ENCODE measurements at places on chromosomes 6 and 20.

- no peak for DNase-seq
Measured at GRCh38 chr6:139490482-139490881, 116.0 kb upstream of the CITED2 start.

DNA sequence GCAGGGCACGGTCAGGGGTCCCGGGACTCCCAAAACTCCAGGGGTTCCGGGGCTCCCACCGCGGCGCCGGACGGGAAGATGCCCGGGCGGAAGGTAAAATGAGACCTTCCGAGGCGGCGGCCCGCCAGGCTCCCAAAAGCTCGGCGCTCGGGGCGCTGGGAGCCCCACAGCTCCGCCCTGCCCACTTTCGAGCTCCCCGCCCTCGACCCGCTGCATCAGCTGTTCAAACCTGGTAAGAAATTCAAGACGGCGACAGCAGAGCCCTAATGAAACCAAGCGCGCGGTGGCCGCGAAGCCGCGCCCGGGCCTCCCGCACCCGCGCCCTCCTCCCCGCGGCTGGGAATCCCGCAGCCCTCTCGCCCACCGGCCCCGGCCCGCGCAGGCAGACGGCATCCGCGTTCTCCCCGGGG, 369 bp downstream of the SLC4A11 start:
- no peak for DNase-seq

- no peak for DNase-seq
Measured at GRCh38 chr6:92166666-92167065, 1252.7 kb downstream of the EPHA7 start.

GRCh38 chr6:54813892-54814291, 32.7 kb upstream of the FAM83B start:
- DNase-seq = no peak

DNA sequence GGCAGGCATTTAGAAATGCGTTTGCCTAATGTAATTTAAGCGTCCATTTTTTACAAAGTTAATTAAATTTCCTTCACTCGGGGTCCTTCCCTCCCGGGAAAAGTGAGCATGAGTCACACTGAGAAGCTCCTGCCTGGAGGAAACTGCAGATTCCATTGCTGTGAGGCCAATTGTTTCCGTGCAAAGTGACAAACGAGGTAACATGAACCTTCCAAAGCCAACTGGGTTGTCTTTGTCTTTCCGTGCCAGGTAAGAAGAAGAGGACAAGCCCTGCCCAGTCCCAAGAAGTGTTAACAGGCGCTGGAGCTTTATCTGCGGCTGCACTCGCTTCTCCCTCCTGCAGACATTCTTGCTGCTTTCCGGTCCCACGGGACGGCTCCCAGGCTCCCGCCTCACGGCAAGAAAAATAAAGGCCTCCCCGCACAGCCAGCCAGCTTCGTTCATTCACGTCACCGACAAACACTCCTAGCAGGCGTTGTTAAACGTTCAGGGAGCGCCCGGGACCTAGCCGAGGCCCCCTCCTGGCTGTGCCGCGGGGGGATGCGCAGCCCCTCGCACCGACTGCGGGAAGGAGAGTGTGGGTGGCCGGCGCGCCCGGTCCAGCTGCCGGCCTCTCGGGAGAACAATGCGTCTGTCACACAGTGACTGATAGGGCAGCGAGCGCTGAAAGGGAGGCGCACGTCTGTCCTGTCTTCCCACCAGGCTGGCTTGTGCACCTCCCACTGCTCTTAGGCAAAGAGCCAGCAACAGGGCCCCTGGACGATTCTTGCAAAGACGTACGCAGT, 61.5 kb upstream of the HDDC2 start:
- peak; percentile 19 for DNase-seq

GRCh38 chr6:150044621-150045145, 19.4 kb upstream of the RAET1L start:
- no peak for DNase-seq

- DNase-seq = no peak
Measured at GRCh38 chr20:6178537-6178936, 55.7 kb upstream of the FERMT1 start.

GRCh38 chr6:148492654-148493290, 150.1 kb downstream of the SASH1 start:
- DNase-seq = no peak

GRCh38 chr6:42125663-42126062, 16.8 kb downstream of the C6orf132 start:
- DNase-seq = no peak

- no peak for DNase-seq
Measured at GRCh38 chr6:135008941-135009290, 45.7 kb downstream of the HBS1L start.

GRCh38 chr6:102390541-102390940, 997.0 kb downstream of the GRIK2 start:
- DNase-seq = no peak

DNA sequence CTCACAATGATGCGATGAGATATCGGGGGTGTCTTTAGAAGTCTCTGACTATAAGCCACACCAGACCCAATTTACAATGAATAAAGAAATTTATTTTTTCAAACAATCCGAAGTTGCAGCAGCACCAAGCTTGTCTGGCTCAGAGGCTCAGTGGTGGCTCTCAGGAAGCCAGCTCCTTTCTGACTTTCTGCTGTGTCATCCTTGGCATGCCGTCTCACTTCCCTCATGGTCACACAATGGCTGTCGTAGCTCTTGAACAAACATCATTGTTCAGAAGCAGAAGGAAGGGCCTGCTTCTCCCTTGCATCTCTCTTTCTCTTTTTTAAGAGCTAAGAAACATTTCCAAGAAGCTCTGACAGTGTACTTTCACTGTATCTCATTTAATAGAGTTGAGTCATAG, 299.0 kb downstream of the DOK5 start:
- no peak for DNase-seq

GRCh38 chr20:43911066-43911465, 3.6 kb upstream of the TOX2 start:
- DNase-seq = no peak

DNA sequence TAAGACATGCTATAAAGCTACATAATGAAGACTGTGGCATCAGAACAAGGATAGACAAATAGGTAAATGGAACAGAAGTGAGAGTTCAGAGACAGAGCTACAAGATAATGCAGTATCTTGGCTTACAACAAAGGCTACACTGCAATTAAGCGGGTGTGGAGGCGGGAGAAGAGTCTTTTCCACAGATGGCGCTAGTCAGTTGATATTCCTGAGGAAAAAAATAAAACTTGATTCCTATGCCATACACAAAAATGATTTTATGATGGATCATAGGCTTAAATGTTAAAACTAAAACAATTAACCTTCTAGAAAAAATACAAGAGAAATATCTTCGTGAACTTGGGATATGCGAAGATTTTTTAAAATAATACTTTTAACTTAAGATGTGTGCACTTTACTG, 31.0 kb downstream of the RIN2 start:
- DNase-seq = no peak

GRCh38 chr20:34452281-34452982, 63.8 kb upstream of the DYNLRB1 start:
- DNase-seq = no peak

DNA sequence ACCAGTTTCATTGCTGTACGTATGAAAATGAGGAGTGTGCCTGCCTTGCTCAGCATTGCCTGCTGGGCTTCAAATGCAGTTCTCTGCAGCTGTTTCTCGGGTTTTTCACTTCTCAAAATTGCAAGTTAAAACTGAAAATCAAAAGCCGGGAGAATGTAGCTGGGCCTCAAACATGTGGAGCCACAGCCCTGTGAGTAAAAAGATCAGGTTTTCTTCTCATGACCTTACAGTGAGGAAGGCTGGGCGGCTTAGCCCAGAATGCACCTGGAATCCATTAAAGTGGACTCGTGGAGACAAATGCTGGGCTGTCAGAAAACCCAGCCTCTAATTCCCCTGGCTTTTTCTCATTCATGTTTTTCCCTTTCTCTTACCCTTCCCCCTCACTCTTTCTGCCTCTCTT, 34.4 kb downstream of the DSE start:
- no peak for DNase-seq

- DNase-seq = no peak
Measured at GRCh38 chr6:138204303-138204702, 14.0 kb downstream of the PBOV1 start.

DNA sequence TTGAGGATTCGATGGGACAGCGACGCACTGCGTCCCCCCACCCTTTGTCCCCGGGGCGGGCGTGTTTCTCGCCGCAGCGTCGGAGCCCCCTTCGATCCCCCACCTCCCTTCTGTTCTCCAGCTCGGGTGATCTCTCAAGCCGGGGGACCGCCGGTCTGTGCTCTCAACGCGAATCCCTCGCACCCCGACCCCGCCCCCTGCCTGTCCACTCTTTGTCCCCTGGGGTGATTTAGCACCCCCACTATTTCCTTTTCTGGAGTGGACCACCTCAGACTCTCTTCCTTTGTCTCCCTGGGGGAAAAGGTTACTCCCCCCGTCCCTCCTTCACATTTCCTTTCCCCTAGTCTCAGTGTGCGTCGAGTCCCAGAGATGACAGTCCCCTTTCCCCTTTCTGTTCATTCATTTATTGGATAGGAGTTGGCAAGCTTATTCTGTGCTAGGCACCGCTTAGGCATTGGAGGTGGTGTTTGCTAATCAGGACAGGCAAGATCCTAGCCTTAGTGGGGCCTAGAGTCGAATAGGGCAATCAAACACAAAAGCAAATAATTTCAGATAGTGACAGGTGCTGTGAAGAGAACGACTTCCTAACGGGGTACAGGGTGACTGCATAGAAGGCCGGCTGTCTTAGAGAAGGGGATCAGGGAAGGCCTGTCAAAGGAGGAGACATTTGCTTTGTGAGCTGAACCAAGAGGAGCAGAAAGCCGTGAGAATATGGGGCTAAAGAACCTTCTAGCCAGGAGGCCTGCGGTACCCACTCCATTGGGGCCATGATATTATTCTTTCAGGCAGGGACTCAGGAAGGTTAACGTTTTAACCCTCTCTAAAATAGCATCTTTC, 741 bp downstream of the PTPN1 start:
- no peak for DNase-seq

DNA sequence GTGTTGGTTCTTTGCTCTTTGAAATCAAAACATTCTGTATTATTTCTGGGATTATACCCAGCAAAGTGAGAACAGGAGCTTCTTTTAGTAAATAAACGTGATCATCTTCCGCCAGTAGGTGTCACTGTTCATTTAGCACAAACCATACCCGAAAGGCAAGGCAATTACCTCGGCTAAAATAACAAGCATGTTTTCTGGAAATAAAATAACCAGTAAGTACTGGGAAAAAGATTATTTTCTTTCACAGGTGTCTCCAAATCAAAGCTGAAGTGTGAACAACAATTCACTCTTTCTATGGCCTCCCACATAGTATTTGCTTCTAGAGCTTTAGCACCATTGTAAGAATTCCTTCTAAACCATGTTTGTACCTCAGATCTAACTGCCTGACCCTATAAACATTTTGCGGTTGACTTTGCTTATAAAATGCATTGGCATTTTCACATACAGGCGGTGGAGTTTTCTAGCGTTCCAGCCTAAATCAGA, 144.6 kb upstream of the AGPAT4 start:
- peak; percentile 78 for DNase-seq

DNA sequence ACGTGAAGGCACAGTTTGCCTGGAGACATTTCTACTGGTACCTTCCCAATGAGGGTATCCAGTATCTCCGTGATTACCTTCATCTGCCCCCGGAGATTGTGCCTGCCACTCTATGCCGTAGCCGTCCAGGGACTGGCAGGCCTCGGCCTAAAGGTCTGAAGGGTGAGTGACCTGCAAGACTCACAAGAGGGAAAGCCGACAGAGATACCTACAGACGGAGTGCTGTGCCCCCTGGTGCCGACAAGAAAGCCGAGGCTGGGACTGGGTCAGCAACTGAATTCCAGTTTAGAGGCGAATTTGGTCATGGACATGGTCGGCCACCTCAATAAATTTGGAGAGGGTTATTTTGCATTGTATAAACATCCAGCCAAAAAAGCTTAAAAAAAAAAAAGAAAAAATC, 420.3 kb upstream of the FLRT3 start:
- no peak for DNase-seq

- no peak for DNase-seq
Measured at GRCh38 chr20:57322476-57322875, 7.1 kb upstream of the SPO11 start.

- DNase-seq = no peak
Measured at GRCh38 chr20:24960861-24961260, 11.8 kb downstream of the CST7 start.

- no peak for DNase-seq
Measured at GRCh38 chr20:58701431-58702160, 9.0 kb downstream of the NPEPL1 start.

GRCh38 chr6:4313044-4313686, 177.8 kb upstream of the ECI2 start:
- DNase-seq = no peak

- no peak for DNase-seq
Measured at GRCh38 chr20:40686893-40687292, 2.1 kb downstream of the MAFB start.

GRCh38 chr6:126307849-126308248, 32.1 kb upstream of the CENPW start:
- no peak for DNase-seq

- DNase-seq = no peak
Measured at GRCh38 chr6:18431581-18431980, 44.4 kb downstream of the RNF144B start.

DNA sequence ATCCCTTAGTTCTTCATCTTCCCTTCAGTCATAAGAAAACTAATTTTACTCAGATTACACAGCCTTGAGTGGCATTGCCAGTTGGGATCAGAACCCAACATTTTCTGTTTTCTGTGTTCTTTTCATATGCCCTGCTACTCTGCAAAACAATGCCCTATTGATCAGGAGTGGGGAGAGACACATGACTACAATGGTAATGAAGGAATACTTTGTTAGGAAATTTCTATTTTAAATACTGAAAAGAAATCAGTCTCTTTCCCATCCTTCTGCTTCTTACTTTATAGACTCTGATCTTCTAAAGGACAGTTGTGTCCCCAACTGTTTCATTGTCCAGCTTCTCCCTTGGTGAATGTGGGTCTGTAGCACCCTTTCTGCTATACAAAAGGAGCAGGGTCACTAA, 5.5 kb upstream of the PKIB start:
- no peak for DNase-seq

DNA sequence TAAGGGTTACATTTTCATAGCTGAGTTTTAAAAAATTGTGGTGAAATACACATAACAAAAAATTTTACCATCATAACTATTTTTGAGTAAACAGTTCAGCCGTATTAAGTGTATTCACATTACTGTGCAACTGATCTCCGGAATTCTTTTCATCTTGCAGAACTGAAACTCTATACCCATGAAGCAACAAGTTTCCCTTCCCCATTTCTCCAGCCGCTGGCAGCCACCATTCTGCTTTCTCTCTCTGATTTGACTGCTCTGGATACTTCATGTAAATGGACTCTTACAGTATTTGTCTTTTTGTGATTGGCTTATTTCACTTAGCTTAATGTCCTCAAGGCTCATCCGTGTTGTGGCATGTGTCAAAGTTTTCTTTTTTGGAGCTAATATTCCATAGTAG, 341.6 kb downstream of the QKI start:
- no peak for DNase-seq

- no peak for DNase-seq
Measured at GRCh38 chr6:98980819-98981218, 33.1 kb upstream of the FBXL4 start.

DNA sequence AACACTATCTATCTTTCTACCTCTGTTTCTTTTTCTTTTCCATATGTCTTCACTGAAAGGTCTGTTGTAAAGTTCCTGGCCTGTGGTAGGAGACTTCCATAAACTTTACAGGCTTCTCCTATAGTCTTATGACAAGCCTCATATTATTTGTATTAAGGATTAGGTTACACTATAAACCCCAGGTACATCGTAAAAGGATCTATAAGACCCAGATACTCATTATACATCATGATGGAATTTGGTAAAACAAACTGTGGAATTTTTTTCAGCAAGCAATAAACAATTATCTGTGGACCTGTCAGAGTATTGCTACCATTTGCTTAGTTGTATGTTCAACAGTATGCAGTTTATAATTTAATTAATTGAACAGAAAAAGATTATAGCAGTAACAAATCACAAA, 55.5 kb downstream of the RFX6 start:
- no peak for DNase-seq
